ENCODE measurements at places on chromosomes 3 and 15.
A peak's percentile ranks its signal among the peaks of the same experiment; 100 is the strongest.

- DNase-seq: no peak
Measured at GRCh38 chr3:174846055-174846454, 13.1 kb upstream of the NAALADL2 start.

- no peak for DNase-seq
Measured at GRCh38 chr3:172539273-172539672, 16.0 kb upstream of the TNFSF10 start.

GRCh38 chr15:38471974-38472373 is 18.0 kb downstream of the FAM98B start:
- no peak for DNase-seq

- no peak for DNase-seq
Measured at GRCh38 chr15:29135702-29136646, 133.6 kb downstream of the NSMCE3 start.

GRCh38 chr3:106172780-106173179 is 304.0 kb upstream of the CBLB start:
- DNase-seq: no peak

- peak; percentile 64 for DNase-seq
Measured at GRCh38 chr3:136070334-136070733, 104.8 kb downstream of the PPP2R3A start.

GRCh38 chr3:58006661-58007060 is 1.6 kb upstream of the FLNB start:
- no peak for DNase-seq

DNA sequence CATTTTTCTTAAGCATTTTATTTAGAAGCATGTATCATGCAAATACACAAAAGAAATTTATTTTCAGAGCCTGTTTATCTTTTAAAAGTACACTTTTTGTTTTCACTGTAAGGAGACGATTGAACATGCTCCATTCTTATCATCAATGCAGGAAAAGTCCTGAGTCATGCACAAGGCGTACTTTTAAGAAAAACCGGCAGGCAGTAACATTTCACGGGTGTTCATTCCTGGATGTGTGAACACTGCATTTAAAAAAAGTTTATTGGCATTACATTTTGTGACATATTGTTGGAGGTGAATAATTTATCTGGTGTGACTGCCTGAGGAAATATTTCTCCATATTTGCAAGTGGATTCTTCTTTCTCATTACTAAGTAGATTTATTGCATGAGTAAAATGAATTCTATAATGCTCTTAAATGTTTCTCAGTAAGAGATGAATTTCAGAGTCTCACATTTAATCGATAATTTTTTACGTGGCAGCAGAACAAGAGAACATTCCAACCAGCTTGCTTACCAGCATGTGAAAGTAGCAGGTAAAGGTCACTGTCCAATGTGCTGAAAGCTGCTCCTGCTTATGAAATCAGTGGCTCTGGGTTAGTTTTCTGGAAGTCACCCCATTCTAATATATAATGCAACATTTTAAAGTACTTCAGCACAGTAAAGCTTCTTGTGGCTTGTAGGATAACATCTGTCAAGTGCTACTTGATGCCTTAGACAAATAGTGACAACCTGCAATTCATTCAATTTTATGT is 87.0 kb downstream of the SV2B start:
- no peak for DNase-seq

DNA sequence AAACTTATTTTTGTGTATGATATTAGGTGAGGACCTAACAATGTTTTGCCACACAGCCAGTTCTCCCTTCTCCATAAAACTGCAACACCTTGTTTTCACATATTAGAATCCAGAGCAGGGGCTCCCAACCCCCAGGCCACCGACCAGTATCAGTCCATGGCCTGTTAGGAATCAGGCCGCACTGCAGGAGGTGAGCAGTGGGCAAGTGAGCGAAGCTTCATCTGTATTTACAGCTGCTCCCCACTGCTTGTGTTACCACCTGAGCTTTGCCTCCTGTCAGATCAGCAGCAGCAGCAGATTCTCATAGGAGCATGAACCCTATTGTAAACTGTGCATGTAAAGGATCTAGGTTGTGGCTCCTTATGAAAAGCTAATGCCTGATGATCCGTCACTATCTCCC is 185.9 kb upstream of the NSMCE3 start:
- no peak for DNase-seq

DNA sequence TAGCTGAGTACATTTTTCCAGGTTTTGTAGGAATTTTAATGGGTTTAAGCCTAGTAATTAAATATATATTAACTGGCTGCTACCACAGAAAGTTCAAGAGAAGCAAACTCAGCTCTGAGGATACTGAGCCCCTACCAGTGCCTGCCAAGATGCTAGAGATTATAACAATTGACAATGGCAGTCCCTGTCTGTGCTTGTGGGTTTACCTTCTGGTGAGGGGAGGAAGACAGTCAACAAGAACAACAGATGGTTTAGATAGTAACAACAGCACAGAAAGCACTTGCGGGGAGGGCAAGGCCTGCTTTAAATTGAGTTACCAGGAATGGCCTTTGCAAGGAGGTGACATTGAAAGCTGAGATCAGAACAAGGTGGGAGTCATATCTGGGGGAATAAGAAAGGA is 56.6 kb upstream of the ARHGEF3 start:
- no peak for DNase-seq

- DNase-seq: no peak
Measured at GRCh38 chr3:49725906-49726681, 2.3 kb upstream of the GMPPB start.

DNA sequence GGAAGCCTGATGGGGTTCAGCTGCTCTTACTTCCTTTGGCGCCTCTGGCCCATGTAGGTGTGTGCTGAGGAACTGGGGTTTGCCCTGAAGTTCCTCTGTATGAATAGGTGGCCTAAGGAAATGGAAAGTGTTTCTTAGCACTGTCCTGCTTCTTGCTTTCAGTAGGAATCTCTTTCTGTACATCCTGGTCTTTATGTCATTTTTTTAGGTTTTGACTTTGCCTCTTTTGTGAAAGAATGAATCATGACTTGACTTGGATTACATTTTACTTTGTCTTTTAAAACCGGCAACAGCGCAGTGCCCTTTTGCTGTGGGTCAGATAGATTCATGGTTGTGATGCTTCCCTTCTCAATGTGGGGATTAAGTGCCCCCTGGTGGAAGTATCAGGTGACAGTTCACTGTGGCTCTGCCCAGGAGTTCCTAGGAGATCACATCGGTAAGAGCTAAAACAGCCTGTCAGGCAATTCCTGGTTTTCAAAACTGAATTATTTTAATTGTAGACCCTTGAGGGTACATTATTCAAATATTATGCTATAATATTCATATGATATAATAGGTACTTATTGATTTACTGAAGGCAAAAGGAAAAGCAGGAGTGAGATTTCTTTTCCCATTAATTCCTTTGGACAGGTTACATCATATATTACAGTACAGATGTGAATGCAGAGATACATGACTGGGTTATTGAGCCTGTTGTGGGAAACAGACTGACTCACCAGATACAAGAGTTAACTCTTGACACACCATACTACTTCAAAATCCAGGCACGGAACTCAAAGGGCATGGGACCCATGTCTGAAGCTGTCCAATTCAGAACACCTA is 95.4 kb downstream of the HCN4 start:
- DNase-seq: peak; percentile 46

DNA sequence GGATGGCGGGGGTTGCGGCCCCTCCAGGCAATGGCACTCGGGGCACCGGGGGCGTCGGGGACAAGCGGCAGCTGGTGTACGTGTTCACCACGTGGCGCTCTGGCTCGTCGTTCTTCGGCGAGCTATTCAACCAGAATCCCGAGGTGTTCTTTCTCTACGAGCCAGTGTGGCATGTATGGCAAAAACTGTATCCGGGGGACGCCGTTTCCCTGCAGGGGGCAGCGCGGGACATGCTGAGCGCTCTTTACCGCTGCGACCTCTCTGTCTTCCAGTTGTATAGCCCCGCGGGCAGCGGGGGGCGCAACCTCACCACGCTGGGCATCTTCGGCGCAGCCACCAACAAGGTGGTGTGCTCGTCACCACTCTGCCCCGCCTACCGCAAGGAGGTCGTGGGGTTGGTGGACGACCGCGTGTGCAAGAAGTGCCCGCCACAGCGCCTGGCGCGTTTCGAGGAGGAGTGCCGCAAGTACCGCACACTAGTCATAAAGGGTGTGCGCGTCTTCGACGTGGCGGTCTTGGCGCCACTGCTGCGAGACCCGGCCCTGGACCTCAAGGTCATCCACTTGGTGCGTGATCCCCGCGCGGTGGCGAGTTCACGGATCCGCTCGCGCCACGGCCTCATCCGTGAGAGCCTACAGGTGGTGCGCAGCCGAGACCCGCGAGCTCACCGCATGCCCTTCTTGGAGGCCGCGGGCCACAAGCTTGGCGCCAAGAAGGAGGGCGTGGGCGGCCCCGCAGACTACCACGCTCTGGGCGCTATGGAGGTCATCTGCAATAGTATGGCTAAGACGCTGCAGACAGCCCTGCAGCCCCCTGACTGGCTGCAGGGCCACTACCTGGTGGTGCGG is 1.9 kb downstream of the CHST2 start:
- DNase-seq: peak; percentile 29

DNA sequence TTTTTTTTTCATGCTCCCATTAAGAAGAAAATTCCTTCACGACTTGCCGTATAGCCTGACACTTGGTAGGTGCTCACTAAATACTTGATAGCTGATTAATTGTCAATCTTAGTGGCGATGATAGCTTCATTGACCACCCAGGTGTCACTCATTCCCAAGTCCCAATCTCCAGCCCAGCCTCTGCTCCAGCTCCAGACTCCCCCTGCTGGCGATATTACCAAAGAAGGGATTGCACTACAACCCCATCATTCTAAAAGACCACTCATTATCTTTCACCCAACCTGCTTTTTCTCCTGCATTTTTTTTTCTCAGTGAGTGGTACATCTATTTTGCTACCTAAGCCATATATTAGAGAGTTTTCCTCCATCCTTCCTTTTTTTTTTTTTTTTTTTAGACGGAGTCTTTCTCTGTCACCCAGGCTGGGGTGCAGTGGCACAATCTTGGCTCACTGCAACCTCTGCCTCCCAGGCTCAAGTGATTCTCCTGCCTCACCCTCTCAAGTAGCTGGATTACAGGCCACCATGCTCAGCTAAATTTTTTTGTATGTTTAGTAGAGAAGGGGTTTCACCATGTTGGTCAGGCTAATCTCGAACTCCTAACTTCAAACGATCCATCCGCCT is 19.5 kb upstream of the COMMD2 start:
- DNase-seq: peak; percentile 47

GRCh38 chr15:31270767-31271166 is 55.9 kb upstream of the KLF13 start:
- no peak for DNase-seq

DNA sequence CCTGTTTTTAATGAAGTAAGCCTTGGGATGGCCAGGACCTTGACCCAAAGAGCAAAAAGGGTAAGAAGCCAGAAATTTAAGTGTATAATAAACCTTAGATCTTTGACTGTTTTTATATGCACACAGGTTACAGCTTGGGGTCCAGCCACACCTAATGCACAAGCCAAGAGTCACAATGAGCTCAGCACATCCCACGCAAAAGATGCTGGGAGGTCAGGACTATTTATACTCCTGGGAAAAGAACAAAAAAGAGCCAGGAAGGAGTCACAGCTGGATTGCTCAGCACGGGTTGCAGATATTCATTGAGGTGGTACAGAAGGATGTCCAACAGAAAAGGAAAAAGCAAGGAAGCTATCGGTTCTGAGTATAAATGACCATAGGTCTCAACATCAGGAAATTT is 536.3 kb downstream of the NTRK3 start:
- no peak for DNase-seq

DNA sequence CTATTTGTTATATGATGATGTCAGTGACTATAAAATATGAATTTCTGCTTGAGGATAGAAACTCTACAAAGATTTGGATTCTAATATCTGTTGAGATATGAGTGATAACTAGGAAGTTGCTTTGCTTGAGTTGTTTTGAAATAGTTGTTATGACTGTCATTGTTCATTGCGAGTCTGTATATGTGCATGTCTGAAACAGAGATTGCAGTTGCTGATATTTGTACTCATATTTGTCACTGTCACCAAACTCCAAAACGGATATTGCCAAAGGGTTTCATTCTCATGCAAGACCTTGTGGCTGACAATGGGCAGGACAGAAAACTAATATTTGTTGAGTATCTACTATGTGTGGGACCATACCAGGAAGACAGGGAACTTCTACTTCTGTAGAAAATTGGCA is 240.2 kb downstream of the CD47 start:
- no peak for DNase-seq

DNA sequence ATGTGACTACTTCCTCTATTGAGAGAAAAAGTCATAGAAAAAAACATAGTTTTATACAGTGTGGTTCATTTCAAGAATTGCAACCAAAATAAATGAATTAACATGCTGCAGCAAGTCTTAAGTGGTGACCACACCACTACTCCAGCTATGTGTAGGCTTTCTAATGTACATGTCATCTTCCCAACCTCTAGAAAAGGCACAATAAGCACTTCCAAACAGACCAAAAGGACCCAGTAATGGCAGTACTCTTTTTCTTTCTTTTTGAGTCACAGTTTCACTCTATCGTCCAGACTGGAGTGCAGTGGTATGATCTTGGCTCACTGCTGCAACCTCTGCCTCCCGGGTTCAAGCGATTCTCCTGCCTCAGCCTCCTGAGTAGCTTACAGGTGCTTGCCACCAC is 219.3 kb upstream of the KBTBD8 start:
- DNase-seq: no peak

GRCh38 chr3:49955636-49956035 is 15.7 kb downstream of the RBM6 start:
- no peak for DNase-seq

- DNase-seq: no peak
Measured at GRCh38 chr3:72335458-72336095, 512.7 kb downstream of the SHQ1 start.

DNA sequence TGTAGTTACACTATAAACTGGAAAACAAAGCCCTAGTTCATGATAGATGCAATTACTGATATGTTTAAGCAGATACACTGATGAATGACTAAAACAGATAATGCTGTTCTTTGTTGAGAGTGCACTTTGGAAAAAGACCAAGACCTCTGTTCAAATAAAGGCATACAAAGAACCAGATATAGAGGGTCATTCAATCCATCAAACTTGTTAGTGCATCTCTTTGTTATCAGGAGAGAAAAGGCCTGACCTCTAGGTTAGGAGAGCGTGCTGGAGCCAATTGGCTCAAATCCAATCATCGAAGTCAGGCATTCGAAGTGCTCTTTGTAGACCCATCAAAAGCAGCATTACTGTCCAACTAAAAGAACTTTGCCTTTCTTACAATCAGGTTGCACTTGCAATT is 124.2 kb downstream of the TFG start:
- DNase-seq: no peak

DNA sequence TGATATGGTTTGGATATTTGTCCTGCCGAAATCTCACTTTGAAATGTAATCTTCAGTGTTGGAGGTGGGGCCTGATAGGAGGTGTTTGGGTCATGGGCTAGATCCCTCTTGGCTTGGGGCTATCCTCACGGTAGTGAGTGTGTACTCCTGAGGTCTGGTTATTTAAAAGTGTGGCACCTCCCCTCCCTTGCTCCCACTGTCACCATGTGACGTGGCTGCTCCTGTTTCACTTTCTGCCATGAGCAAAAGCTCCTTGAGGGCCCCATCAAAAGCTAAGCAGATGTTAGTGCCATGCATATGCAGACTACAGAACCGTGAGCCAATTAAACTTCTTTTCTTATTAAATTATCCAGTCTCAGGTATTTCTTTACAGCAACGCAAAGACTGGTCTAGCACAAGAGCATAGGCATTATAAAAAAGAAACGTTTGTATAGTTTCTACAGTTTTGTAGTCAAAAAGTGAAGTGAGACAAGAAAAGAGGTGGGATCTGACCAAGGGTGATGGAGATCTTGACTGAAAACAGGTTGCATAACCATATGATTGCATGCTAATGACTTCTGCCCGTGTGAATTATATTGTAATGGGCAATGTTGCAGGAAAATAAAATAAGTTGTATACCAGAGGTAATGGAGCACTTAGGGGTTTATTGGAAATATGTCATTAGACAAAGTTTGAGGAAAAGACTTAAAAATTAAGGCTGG is 28.5 kb upstream of the CLASP2 start:
- no peak for DNase-seq

Data from H4 (cell line).